ENCODE measurements at places on chromosomes 13 and 19.

DNA sequence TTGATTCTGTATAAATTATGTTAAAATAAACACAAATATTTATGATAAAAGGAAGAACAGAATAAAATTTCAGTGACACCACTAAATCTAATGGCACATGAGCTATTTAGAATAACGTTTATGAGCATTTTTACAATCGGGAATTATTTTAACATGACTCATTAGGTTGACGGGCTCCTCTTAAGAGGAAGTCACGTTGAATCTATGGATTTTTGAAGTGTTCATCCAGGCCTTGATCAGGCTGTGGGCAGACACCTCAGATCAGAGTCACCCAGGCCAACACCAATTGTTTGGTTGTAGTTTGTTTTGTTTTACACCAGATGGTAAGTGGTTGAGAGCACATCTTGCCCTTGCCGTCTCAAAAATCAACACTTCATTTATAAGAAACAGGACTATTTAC is 257.8 kb downstream of the FOXO1 start:
- DNase-seq, result no peak

- DNase-seq, result no peak
Observed at GRCh38 chr19:35861640-35862160, 5.0 kb downstream of the KIRREL2 start.

- no peak for DNase-seq
Observed at GRCh38 chr13:44278166-44278565, 95.5 kb upstream of the SERP2 start.

GRCh38 chr19:2575734-2576481 is 100.0 kb downstream of the GADD45B start:
- DNase-seq, result no peak

GRCh38 chr19:47723581-47723940 is 10.3 kb downstream of the EHD2 start:
- DNase-seq, result no peak

GRCh38 chr13:102441085-102441484 is 39.2 kb upstream of the FGF14 start:
- DNase-seq, result no peak

- no peak for DNase-seq
Observed at GRCh38 chr13:52405369-52405766, 604 bp downstream of the THSD1 start.

DNA sequence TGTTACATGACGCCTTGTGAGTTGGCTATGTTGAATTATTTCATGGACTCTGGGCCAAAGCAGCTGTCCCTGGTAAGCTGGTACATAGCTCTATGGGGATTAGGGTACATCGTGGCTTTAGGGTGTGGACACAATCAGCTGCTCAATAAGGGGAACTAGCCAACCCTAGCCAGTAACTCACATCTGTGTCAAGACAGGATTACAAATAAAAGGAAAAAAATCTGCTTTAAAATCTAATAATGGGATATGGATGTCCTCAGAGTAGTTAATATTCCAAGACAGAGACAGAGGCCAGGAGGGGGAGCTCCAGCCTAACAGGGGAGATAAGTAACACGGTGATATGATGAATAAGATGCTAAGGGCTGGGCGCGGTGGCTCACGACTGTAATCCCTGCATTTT is 21.1 kb upstream of the ZNF766 start:
- peak; percentile 52 for DNase-seq

GRCh38 chr13:101841698-101842097 is 389.2 kb downstream of the ITGBL1 start:
- DNase-seq, result no peak

- DNase-seq, result no peak
Observed at GRCh38 chr13:53873558-53873957, 844.9 kb downstream of the OLFM4 start.

- no peak for DNase-seq
Observed at GRCh38 chr13:50123002-50123401, 107.8 kb downstream of the KCNRG start.

- no peak for DNase-seq
Observed at GRCh38 chr13:35768073-35768472, 291.6 kb upstream of the MAB21L1 start.

DNA sequence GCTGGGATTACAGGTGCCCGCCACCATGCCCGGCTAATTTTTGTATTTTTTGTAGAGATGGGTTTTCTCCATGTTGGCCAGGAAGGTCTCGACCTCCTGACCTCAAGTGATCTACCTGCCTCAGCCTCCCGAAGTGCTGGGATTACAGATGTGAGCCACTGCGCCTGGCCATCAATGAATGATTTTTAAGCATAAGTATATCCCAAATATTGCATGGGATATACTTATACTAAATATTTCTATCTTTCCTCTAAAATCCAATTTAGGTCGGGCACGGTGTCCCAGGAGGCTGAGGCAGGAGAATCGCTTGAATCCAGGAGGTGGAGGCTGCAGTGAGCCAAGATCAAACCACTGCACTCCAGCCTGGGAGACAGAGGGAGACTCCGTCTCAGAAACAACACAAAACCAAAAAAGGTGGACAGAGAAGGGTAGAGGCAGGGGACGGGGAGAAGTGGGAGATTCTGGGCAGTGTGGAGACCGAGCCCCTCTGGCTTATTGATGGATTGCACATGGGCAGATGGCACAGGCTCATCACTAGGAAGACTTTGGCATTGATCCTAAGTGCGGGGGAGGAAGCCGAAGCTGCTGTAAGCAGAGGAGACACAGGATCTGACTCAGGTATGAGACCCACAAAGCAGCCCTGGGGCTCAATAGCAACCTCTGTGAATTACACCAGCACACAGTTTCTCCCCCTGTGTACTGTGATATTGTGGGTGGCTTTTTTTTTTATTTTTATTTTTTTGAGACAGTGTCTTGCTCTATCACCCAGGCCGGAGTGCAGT is 13.5 kb downstream of the ARRDC5 start:
- DNase-seq, result no peak

GRCh38 chr13:97249093-97249795 is 27.1 kb downstream of the MBNL2 start:
- no peak for DNase-seq

DNA sequence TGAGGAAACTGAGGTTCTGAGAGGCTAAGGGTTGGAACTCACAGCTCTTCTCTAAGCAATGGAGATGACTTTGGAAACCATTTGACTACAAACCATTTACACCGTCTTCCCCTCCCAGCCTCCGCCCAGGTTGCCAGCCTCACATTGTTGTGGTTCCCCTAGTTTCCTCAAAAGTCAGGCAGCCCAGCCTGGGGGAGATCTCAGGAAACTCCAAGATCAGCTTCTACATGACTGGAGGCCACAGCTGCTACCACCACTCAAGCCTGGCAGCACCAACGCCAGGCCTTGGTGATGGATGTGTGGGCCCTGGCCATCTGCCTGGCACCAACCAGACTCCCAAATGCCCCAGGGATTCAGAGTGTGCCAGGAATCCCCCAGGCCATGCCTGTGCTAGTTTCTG is 207.9 kb downstream of the TSHZ3 start:
- DNase-seq, result no peak

DNA sequence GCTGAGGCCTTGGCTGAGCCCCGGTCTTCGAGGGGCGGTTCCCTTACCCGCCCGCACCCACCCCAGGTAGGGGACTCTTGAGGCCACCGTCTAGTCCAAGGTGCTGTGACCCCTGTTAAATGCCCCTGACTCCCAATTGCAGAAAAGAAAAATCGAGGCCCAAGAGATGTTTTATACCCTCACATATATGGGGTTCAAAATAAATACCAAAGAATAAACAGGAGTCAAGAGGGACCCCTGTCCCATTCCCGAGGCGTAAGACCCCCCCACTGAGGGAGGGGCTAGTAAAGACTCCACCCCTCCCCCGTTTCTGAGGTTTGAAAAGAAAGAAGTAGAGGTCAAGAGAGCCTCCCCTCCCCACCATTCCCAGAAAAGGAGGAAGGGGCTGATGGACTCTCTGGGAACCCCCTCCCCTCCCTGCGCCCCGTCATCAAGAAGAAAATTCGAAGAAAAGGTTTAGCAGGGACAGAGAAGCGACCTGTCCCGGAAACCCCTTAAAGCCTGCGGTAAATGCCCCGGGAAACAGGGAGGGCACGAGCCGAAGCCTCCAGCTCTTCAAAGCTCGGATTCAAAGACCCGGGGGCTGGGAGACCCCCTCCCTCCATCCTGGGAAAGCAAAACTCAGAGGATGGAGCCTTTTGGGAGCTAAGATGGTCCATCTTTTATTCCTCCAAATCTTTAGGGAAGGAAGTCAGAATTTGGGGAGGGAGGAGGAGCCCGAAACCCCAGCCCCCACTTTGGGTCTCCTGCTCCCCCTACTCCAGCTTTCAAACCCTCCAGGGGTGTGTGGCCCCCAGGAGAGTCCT is 755 bp upstream of the RAB3A start:
- no peak for DNase-seq

DNA sequence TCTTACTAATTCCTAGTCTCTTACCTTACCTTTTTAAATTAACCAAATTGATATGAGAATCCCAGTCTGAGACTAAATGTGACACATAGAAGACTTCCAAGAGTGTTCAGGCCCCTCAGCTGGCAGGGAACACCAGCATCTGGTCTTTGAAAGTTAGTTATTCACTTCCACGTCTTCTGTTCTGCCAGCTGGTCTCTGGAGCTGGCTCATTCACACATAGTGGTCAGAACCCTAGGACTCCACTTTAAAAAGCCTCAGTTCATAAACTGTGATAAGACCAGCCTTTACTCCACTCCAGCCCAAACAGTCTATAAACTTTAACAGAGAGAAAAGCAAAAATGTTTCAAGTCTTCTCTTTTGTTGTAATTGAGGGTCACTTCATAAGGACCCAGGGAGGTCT is 263.0 kb downstream of the DCT start:
- no peak for DNase-seq

DNA sequence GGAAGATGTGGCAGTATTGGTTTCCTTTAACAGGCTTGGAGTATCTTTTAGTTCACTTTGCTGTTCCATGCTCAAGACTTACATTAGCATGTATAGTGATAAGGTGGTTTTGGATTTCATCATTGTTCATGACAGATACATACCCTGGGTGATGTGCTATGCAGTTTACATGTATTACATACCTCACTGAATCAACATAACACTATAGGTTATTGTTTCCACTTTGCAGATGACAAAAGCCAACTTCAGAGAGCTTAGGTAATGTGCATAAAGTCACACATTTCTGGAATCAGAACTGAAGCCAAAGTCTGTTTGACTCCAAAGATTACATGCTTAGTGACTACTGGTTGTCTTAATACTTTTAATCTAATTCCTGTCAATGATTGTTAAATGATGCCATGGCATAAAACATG is 7.1 kb downstream of the COMMD6 start:
- DNase-seq, result no peak

DNA sequence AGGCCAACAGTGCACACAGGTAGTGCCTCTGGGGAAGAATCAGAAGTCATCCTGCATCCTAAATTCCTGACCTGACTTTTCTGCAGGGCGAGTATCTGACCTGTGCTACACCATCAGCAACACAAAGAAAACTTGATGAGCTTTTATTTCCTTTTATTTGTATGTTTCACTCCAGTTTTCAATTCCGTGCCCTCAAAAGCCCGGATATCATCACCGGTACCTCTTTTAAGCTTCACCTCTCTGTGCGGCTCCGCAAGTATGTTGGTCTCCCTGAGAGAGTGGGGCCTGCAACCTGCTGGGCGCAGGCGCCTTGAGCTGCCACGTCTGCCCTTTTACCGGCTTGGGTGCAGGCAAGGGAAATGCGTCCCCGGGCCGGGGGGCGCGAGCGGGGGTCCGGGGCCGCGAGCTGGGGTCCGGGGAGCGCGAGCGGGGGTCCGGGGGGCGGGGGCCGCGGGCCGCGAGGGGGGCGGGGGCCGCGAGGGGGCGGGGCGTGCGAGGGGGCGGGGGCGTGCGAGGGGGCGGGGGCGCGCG is 4.3 kb upstream of the DUXA start:
- DNase-seq, result no peak

- no peak for DNase-seq
Observed at GRCh38 chr19:28999724-29000433, 213.1 kb downstream of the UQCRFS1 start.

DNA sequence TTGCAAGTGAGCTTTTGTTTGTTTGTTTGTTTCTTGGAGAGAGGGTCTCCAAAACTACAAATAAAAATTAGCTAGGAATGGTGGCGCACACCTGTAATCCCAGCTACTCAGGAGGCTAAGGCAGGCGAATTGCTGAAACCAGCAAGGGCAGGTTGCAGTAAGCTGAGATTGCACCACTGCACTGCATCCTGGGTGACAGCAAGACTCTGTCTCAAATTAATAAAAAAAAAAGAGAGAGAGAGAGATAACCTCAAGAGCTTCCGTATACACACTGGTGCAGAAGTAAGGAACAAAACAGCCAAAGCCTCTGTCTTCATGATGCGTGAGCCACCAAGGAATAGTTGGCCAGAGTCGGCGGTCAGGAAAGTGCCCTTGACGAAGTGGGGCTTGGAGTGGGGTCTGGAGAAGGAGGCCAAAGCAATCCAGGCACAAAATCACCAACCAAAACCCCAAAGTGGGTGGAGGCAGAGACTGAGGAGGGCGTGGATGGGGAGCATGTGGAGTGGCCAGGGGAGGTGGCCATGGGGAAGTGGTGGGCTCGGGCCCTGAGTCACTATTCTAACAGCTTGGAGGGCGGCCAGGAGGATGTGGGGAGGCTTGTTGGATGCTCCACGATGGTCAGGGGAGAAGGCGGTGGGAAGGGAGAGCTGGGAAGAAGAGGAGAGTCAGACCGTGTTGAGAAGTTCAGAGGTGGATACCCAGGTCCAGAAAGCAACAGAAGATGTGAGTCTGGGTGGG is 21.2 kb upstream of the TOMM40 start:
- DNase-seq, result no peak

GRCh38 chr13:113882716-113883115 is 18.8 kb upstream of the GAS6 start:
- DNase-seq, result no peak

GRCh38 chr13:21897161-21897560 is 226.3 kb downstream of the FGF9 start:
- no peak for DNase-seq

GRCh38 chr19:12706332-12706718 is 9.9 kb upstream of the FBXW9 start:
- no peak for DNase-seq

GRCh38 chr13:76425935-76426334 is 460.3 kb downstream of the KCTD12 start:
- DNase-seq, result no peak

DNA sequence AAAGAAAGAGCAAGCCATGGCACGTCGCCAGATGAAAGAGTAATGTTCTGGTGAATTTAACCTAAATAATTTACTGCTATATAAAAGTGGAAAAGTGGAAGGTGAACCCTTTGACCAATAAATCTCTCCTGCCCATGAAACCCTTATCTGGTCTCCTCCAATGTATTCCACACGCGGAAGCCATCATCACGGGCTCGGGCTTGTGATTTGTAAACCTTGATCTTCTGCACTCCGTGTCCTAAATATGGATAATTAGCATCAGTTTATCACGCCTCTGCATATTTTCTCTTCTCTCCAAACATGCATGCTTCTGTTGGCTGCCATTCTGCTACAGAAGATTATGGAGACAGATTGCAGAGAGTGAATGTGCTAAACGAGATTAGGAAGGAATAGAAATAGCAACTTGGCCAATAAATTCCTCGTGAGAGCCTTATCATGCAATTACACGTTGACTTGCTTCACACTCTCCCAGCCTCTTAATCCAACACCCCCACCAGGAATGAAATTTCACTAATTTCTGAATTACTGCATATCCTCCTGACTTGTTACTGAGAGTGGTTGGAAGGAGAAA is 34.5 kb downstream of the SOX1 start:
- DNase-seq, result no peak

GRCh38 chr13:41222259-41222852 is 28.0 kb upstream of the KBTBD7 start:
- peak; percentile 7 for DNase-seq

- no peak for DNase-seq
Observed at GRCh38 chr13:76803831-76804230, 82.4 kb downstream of the KCTD12 start.

- DNase-seq, result no peak
Observed at GRCh38 chr19:23882493-23882892, 32.2 kb upstream of the ZNF726 start.
